Adrenal gland (tissue), 19 donors: ENCODE measurements at places on chromosomes 16 and 17. TPM values are rescaled to one million over a fixed set of nuclear protein-coding genes. Genes with fewer than 3 reads are reported as not detected.

Gene FBXO31
- 22.9 TPM for polyA plus RNA-seq

DNA sequence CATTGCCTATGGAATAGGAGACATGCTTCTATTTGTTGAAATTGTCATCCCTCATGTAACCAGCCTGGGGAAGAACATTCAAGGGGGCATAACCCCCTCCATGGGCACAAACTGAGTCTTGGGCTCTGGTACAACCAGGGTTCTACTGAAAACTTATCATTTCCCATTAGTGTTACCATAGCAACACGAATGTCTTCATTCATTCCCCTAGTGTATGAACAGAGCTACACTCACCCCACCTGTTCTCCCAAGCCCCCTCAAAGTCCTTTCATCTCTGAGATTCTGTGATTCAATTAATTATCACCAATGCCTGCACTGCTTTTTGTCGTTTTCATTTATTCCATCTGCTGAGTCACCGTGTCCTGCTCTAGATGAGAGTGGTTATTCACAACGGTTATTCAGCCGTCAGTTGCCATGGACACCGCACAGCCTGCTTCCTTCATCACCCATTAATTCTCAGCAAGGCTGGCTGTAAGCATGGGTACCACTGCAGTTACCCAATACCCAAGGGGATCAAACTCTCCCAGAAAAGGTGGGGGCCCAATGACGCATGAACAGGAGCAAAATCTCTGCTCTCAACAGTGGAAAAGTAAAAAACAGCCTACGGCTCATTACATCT, 1.6 kb upstream of the GAST start:
- no peak for DNase-seq
- no peaks in the 10 kb centered on the region for H3K27me3 ChIP-seq
- H3K27ac ChIP-seq: no peak overlapping the region
- H3K4me1 ChIP-seq: peaks cover 5% of the 10 kb centered on the region
- no peaks in the 10 kb centered on the region for H3K36me3 ChIP-seq
- no peak overlapping the region for H3K4me3 ChIP-seq

- H3K4me3 ChIP-seq: no peak overlapping the region
- no peak for DNase-seq
- H3K36me3 ChIP-seq: no peaks in the 10 kb centered on the region
- no peaks in the 10 kb centered on the region for H3K27me3 ChIP-seq
- no peak overlapping the region for H3K27ac ChIP-seq
- H3K4me1 ChIP-seq: no peaks in the 10 kb centered on the region
Observed at GRCh38 chr17:15323131-15323530, 18.3 kb downstream of the TEKT3 start.

DNA sequence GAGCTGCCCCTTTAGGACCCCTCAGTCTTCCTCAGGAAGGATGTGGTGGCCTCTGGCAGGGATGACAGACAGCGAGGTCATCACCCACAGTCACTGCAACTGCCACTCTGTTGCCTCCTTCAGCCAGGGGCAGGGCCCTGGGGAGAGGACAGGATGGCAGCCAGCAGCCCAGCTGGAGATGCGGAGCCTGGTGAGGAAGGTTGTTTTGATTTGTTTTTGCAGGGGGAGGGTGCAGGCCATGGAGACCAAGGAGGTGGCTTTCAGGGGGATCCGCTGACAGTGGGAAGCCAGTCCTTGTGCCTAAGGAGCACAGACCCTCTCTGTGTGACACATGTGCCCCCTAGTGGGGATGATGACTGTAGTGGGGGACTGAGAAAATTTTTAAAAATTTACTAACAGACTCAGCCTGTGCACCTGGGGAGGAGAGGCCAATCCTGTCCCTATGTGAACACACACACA, 7.4 kb downstream of the PRCD start:
- no peak overlapping the region for H3K27ac ChIP-seq
- no peaks in the 10 kb centered on the region for H3K36me3 ChIP-seq
- H3K4me3 ChIP-seq: no peak overlapping the region
- H3K27me3 ChIP-seq: no peaks in the 10 kb centered on the region
- DNase-seq: peak; percentile 66
